Panc1 (cell line): ENCODE measurements at places on chromosomes 5 and 9. TPM values are rescaled to one million over a fixed set of nuclear protein-coding genes. Genes with fewer than 3 reads are reported as not detected.

DNA sequence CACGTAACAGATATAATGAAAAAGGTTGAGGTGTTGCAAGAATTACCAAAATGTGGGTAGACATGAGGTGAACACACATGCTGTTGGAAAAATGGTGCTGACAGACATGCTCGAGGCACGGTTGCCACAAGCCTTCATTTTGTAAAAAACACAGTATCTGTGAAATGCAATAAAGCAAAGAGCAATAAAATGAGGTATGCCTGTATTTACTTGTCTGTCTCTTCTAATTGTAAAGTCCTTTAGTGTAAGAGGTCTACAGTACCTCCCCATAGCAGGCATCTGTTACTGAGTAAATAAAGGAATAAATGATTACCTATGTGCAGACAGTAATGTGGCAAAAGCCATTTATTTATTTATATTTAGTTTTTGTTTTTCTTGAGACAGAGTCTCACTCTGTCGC is 3.0 kb upstream of the CAST start:
- no peaks in the 10 kb centered on the region; the same call in 1 of the 2 replicates for H3K27me3 ChIP-seq
- DNase-seq: no peak
- no peak overlapping the region for H3K27ac ChIP-seq

GRCh38 chr9:100377015-100377414 is 24.3 kb upstream of the TEX10 start:
- no peaks in the 10 kb centered on the region for H3K27me3 ChIP-seq
- no peak for DNase-seq
- no peaks in the 10 kb centered on the region for H3K36me3 ChIP-seq
- H3K4me1 ChIP-seq: no peaks in the 10 kb centered on the region; the same call in 1 of the 2 replicates
- no peak overlapping the region for H3K4me3 ChIP-seq
- no peak overlapping the region for H3K27ac ChIP-seq

- no peak for DNase-seq
- peak overlapping the region; percentile 49 for H3K4me3 ChIP-seq
- no peaks in the 10 kb centered on the region for H3K36me3 ChIP-seq
- peaks cover 57% of the 10 kb centered on the region for H3K4me1 ChIP-seq
Measured at GRCh38 chr5:107572715-107573368, 97.9 kb downstream of the EFNA5 start.

The SH3GL2 gene
- not detected for total RNA-seq

GRCh38 chr5:16812911-16813310 is 123.2 kb downstream of the MYO10 start:
- H3K36me3 ChIP-seq: no peaks in the 10 kb centered on the region
- DNase-seq: peak; percentile 33
- no peak overlapping the region for H3K4me3 ChIP-seq

GRCh38 chr5:170273968-170274710 is 23.4 kb downstream of the LCP2 start:
- no peaks in the 10 kb centered on the region; the same call in 1 of the 2 replicates for H3K27me3 ChIP-seq
- no peaks in the 10 kb centered on the region for H3K4me1 ChIP-seq
- H3K36me3 ChIP-seq: no peaks in the 10 kb centered on the region

GRCh38 chr9:119963258-119963797 is 594.1 kb upstream of the BRINP1 start:
- no peak for DNase-seq
- H3K4me1 ChIP-seq: peaks cover 8% of the 10 kb centered on the region
- peak overlapping the region; percentile 61 for H3K27ac ChIP-seq
- no peaks in the 10 kb centered on the region for H3K27me3 ChIP-seq

DNA sequence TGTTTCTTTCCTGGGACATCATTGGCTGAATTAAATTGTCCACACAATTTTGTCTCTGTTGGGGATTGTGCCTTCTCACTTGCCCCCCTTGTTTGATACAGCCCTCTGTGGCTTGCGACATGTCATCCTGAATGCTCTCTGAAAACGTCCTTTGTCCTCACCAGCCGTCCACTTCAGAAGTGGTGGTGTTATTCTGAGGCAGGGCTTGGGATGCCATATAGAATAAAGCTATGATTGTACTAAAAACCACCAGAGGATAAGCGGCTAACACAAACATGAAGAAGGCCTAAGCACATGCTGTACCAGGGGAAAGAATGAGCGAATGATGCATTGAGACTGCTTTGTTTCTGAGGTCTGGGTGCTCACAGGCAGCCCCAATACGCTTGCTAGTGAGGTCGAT is 3.5 kb upstream of the SNX30 start:
- no peaks in the 10 kb centered on the region; the same call in 1 of the 2 replicates for H3K36me3 ChIP-seq
- no peaks in the 10 kb centered on the region for H3K27me3 ChIP-seq
- DNase-seq: no peak
- peaks cover 6% of the 10 kb centered on the region; the same call in 1 of the 2 replicates for H3K4me1 ChIP-seq

- H3K4me3 ChIP-seq: no peak overlapping the region
- no peaks in the 10 kb centered on the region for H3K4me1 ChIP-seq
- DNase-seq: no peak
- H3K27me3 ChIP-seq: no peaks in the 10 kb centered on the region
Measured at GRCh38 chr9:21831841-21832509, 29.5 kb downstream of the MTAP start.

DNA sequence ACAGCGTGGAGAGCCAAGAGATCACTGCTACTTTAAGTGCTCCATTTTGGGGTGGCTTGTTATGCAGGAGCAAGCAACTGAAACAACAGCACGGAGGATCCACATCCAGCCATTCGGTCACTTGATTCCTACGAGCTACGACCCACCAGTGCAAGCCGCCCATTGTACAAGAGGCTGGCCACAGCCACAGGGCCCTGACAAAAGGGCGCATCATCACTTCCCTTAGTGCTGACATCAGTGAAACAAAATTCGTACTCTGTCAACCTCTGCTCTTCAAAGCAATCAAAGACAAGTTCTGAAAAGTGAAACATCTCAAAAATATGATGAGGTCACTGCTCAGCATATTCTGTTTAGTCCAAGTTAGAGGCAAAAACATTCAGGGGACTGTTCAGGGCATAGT is 168.4 kb downstream of the GADD45G start:
- no peak overlapping the region for H3K27ac ChIP-seq
- H3K4me3 ChIP-seq: no peak overlapping the region
- no peaks in the 10 kb centered on the region for H3K27me3 ChIP-seq
- no peaks in the 10 kb centered on the region for H3K36me3 ChIP-seq

The GDA gene
- 5.0 TPM for total RNA-seq

- H3K27ac ChIP-seq: no peak overlapping the region
- H3K4me3 ChIP-seq: no peak overlapping the region
- no peaks in the 10 kb centered on the region for H3K36me3 ChIP-seq
- DNase-seq: no peak
- no peaks in the 10 kb centered on the region for H3K27me3 ChIP-seq
Measured at GRCh38 chr9:1443450-1443849, 393.3 kb downstream of the DMRT2 start.

DNA sequence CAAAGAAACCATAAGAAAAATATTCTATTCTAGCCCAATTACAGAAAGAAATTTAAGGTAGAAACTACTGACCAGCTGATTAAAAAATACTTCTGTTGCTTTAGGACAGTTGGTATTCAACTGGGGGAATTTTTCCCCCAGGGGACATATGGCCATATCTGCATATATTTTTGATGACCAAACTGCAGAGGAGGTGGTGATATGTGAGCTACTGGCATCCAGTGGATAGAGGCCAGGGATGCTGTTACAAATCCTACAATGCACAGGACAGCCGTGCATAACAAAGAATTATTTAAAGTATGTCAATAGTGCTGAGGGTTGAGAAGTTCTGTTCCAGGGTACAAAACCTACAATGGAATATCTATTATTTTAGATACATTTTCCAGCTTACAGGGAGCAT is 24.0 kb downstream of the ZFR start:
- no peak overlapping the region for H3K27ac ChIP-seq
- no peaks in the 10 kb centered on the region for H3K27me3 ChIP-seq
- peaks cover 10% of the 10 kb centered on the region; the same call in 1 of the 2 replicates for H3K4me1 ChIP-seq
- no peak overlapping the region for H3K4me3 ChIP-seq
- H3K36me3 ChIP-seq: peaks cover 13% of the 10 kb centered on the region

- no peak for DNase-seq
- no peak overlapping the region for H3K4me3 ChIP-seq
- H3K4me1 ChIP-seq: no peaks in the 10 kb centered on the region; the same call in 1 of the 2 replicates
- H3K27ac ChIP-seq: no peak overlapping the region
Measured at GRCh38 chr5:77718934-77719610, 57.1 kb downstream of the TBCA start.

The IFNW1 gene
- total RNA-seq: not detected

DNA sequence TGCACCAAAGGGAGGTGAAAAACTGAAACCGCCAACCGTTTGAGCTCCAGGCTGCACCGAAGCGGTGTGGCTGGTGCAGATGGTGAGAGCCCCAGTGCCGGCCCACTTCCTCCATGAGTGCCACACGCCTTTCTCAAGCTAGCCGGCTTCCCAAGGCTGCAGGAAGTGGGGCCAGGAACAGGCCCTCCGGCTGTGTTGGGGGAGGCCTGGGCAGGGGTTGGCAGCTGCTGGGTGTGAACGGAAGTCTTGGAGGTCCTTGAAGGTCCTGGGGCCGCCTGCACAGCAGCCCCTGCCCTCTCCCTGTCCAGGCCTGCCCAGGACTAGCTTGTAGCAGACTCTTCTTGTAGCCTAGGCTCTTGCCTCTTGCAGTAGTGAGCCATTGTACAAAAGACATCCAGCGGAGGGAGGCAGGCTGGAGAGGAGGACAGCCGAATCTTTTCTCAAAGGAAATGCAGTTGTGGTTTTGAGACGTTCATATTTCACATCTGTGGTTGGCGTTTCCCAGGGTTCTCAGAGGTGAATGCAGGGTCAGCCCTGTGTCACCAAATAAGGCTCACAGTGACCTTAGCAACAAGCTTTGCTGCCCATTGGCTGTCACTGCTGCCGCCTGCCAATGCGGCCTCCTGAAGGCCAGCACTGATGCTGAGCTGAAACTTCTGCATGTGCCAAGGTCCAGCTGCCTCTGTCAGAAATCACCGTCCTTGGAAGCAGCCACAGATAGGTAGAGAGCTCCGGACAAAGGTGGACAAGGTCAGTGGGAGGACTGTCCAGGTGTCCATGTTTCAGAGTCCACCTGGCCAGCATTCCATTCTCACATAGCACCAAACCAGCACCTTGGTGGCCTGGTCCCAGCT is 23.9 kb downstream of the IRF1 start:
- H3K4me3 ChIP-seq: no peak overlapping the region
- H3K36me3 ChIP-seq: no peaks in the 10 kb centered on the region
- no peaks in the 10 kb centered on the region for H3K27me3 ChIP-seq
- H3K27ac ChIP-seq: no peak overlapping the region
- H3K4me1 ChIP-seq: peaks cover 28% of the 10 kb centered on the region

DNA sequence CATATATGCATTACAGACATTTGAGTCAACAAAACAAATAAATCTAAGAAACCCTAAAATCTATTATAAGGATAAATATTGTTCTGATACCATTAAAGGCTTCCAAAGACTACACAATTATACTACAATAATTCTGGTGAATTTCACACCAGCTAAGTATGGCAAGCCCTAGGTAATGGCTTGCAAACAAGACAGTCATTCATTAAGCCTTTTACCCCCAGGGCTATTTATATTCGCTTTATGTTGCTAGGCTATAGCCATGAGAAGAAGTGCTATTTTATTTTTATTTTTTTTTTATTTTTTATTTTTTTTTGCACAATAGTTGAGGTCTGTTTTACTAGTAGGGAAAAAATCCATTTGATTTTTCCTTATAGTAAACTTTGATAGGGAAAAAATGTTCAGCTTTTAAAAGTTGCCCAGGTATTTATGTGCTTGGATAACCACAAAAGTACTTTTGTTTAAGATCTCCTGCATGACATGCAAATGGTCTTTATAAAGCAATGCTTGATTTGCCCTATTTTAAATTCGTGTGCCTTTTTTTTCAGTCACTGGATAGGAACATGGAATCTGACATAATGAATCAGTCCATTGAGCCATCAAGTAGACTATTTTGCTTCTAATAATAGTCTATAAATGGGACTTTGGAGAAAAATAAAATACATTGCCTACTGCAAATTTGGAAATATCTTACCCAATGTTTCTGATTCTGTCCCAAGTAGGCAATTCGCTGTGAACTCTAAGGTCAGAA is 946.3 kb upstream of the COX7C start:
- H3K4me1 ChIP-seq: no peaks in the 10 kb centered on the region
- no peaks in the 10 kb centered on the region for H3K36me3 ChIP-seq
- H3K4me3 ChIP-seq: no peak overlapping the region
- no peak overlapping the region for H3K27ac ChIP-seq

GRCh38 chr5:82676661-82677060 is 398.5 kb upstream of the RPS23 start:
- no peak for DNase-seq
- H3K4me3 ChIP-seq: no peak overlapping the region
- no peak overlapping the region for H3K27ac ChIP-seq
- no peaks in the 10 kb centered on the region for H3K4me1 ChIP-seq
- no peaks in the 10 kb centered on the region for H3K36me3 ChIP-seq

DNA sequence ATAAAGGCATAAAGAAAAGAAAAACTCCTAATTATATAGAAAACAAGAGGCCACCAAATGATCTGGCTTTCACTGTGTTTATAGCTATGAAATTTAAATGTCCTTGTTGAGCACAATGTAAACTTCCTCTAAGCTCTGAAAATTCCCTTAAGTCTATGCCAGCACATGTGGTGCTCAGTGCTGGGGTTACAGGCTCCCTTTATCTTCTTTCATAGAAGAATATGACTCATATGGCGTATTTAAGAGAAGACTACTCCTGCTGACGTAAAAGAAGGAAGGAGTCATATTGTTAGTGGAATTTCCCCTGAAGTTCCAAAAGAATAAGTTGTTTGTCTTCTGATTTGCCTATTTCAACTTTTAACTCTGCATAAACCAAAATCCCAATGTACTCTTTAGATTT is 30.4 kb downstream of the RNF145 start:
- H3K4me1 ChIP-seq: peaks cover 11% of the 10 kb centered on the region
- peak; percentile 50 for DNase-seq
- peaks cover 20% of the 10 kb centered on the region for H3K36me3 ChIP-seq

- H3K4me1 ChIP-seq: peaks cover 95% of the 10 kb centered on the region
- H3K27ac ChIP-seq: peak overlapping the region; percentile 61
- H3K4me3 ChIP-seq: no peak overlapping the region
- peaks cover 5% of the 10 kb centered on the region; the same call in 1 of the 2 replicates for H3K36me3 ChIP-seq
- DNase-seq: no peak
Measured at GRCh38 chr9:95027914-95028852, 289.3 kb downstream of the FANCC start.

DNA sequence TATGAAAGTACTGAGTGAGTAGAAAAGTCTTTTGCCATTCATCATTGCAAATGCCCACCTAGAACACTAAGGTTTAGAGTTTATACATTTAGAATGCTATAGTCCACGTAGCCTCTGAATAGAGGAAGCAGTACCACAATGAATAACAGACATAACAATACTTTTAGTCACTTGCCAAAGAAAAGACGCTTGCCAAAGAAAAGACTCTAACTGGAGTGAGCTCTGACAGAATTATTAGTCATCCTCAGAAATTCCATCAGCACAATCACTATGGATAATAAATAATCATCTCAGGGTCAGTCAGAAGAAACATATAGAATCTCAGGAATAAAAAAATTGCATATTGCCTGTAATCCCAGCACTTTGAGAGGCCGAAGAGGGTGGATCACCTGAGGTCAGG is 168.5 kb upstream of the TARS1 start:
- H3K27me3 ChIP-seq: no peaks in the 10 kb centered on the region
- H3K36me3 ChIP-seq: no peaks in the 10 kb centered on the region
- no peak overlapping the region for H3K27ac ChIP-seq
- no peaks in the 10 kb centered on the region for H3K4me1 ChIP-seq
- peak; percentile 86 for DNase-seq

The FAM169A gene
- total RNA-seq: 23.1 TPM
